Adrenal gland (tissue), 19 donors: ENCODE measurements at places on chromosomes 5 and 9. TPM values are rescaled to one million over a fixed set of nuclear protein-coding genes. Genes with fewer than 3 reads are reported as not detected.

- no peaks in the 10 kb centered on the region for H3K27me3 ChIP-seq
- H3K4me1 ChIP-seq = peaks cover 19% of the 10 kb centered on the region
- H3K36me3 ChIP-seq = no peaks in the 10 kb centered on the region
Measured at GRCh38 chr5:169416583-169417196, 115.8 kb upstream of the SLIT3 start.

GRCh38 chr9:129584136-129584535 is 36.8 kb downstream of the C9orf50 start:
- H3K27ac ChIP-seq = no peak overlapping the region
- no peak overlapping the region for H3K4me3 ChIP-seq
- H3K36me3 ChIP-seq = no peaks in the 10 kb centered on the region

- no peaks in the 10 kb centered on the region for H3K4me1 ChIP-seq
- H3K36me3 ChIP-seq = no peaks in the 10 kb centered on the region
- H3K4me3 ChIP-seq = no peak overlapping the region
- no peak for DNase-seq
Measured at GRCh38 chr5:168424594-168425323, 61.5 kb upstream of the RARS1 start.

GRCh38 chr5:57683036-57683630 is 200.5 kb upstream of the ACTBL2 start:
- no peak overlapping the region for H3K27ac ChIP-seq
- no peaks in the 10 kb centered on the region for H3K36me3 ChIP-seq
- H3K27me3 ChIP-seq = no peaks in the 10 kb centered on the region
- H3K4me3 ChIP-seq = no peak overlapping the region
- H3K4me1 ChIP-seq = no peaks in the 10 kb centered on the region

- no peaks in the 10 kb centered on the region for H3K27me3 ChIP-seq
- H3K27ac ChIP-seq = no peak overlapping the region
- DNase-seq = no peak
- no peak overlapping the region for H3K4me3 ChIP-seq
- no peaks in the 10 kb centered on the region for H3K36me3 ChIP-seq
- peaks cover 8% of the 10 kb centered on the region for H3K4me1 ChIP-seq
Measured at GRCh38 chr9:5971740-5972139, 43.7 kb downstream of the RANBP6 start.

GRCh38 chr5:149667829-149668330 is 62.2 kb upstream of the PPARGC1B start:
- no peak for DNase-seq
- no peak overlapping the region for H3K27ac ChIP-seq
- no peaks in the 10 kb centered on the region for H3K4me1 ChIP-seq
- H3K27me3 ChIP-seq = no peaks in the 10 kb centered on the region
- no peaks in the 10 kb centered on the region for H3K36me3 ChIP-seq

DNA sequence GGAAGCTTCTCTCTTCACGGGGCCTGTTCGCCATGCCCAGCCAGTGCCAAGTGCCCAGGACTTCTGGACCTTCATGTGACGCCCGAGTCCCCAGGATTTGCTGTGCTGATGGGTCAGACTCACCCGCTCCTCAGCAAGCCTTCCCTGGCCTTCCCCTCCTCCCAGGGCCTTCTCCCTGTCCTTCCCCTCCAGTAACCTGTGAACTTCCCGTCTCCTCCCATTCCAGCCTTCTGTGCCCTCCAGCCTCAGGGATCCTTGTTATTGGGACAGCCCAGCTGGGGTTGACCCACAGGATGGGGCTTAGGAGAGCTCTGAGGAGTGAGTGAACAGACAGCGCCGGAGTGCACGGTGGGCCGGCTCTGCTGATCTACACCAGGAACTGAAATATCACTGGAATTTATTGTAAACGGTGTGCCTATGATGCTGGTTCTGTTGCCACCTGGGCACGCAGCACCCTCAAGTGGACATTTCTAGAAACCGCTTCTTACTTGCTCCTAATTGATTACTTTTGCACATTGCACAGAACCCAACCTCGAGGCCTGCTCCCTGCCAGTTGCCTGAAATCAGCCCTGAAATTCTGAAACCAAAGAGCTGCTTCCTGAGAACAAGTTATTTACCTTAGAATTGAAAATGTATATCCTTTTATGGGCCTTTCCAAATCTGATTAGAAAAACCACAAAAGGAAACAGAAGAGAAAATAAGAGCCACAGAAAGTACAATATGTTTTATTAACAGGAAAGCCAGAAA is 1.5 kb downstream of the SPAAR start:
- no peaks in the 10 kb centered on the region for H3K27me3 ChIP-seq
- H3K4me3 ChIP-seq = no peak overlapping the region
- peak; percentile 73 for DNase-seq
- no peaks in the 10 kb centered on the region for H3K36me3 ChIP-seq
- no peak overlapping the region for H3K27ac ChIP-seq

- H3K36me3 ChIP-seq = no peaks in the 10 kb centered on the region
- H3K27ac ChIP-seq = no peak overlapping the region
- no peak overlapping the region for H3K4me3 ChIP-seq
Measured at GRCh38 chr9:2802494-2802921, 41.4 kb downstream of the PUM3 start.

DNA sequence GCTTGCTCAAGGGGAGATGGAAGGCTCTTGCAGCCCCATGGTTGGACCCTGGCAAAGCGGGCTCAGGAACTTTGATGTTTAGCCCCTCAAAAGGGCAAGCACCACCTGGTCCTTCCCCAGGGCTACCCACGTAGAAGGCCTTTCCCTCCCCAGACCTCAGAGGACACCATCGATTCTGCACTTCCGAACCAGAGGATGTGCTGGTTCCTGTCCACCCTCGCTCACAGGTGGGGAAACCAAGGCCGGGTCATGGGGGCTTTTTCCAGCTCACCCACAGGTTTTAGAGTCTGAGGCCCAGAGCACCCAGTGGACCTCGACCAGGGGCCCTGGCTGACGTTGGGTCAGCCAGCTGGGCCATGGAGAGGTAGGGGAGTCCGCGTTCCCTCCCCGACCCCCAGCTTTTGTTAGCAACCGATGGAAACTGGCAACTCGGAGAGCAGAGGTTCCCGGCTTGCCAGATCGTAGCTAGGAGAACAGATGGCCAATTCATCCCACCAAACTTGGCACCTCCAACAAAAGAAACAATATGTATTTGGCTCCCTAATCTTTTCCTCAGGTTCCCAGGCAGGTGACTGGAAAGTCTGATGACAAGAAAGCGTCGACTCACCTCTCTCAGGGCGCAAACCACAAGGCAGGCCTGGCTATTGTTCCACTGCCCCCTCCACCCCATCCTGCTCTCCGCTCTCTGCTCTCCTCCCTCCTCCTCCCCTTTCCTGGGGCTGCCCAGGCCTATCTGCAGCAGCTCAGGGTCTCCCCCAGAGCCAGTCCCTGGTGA is 167.6 kb upstream of the SMIM23 start:
- no peak overlapping the region for H3K4me3 ChIP-seq
- no peaks in the 10 kb centered on the region for H3K27me3 ChIP-seq
- no peaks in the 10 kb centered on the region for H3K4me1 ChIP-seq
- H3K27ac ChIP-seq = no peak overlapping the region
- DNase-seq = no peak

DNA sequence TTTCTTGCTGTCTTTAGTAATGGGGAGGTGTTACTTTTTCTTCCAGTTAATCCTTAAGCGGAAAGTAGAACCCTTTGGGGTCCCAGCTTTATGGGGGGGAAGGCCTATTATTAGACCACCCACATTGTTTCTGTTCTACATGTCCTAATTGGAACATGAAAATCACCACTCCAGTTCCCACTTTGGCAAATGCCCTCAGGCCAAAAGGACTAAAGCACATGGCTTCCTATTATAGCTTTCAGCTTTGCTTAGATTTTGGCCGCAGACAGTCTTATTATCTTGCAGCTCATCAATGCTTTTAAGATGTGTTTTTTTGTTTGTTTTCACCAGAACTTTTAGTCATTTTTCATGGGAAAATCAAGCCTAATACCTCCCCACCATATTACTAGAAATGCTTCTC is 296.8 kb upstream of the ANKH start:
- no peaks in the 10 kb centered on the region for H3K36me3 ChIP-seq
- H3K4me3 ChIP-seq = no peak overlapping the region
- H3K27me3 ChIP-seq = no peaks in the 10 kb centered on the region
- no peaks in the 10 kb centered on the region for H3K4me1 ChIP-seq

GRCh38 chr9:77991191-77991590 is 40.4 kb downstream of the GNAQ start:
- no peak for DNase-seq
- peaks cover 11% of the 10 kb centered on the region for H3K4me1 ChIP-seq
- H3K4me3 ChIP-seq = no peak overlapping the region
- no peaks in the 10 kb centered on the region for H3K27me3 ChIP-seq

DNA sequence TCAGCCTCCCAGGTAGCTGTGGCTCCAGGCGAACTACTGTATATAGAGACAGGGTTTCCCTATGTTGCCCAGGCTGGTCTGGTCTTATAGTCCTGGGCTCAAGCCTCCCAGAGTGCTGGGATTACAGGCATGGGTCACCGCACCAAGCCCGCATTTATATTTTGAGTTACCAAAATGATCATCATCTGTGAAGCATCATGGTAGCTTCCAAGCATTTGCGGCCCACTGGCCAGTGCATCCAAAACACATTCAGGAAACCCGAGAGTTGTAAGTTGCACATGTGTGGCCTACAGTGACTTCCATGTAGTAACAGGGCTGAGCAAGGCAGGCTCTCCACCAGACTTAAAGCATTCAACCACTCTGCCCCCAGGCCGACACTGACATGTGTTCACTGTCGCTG is 2.3 kb downstream of the BRD3OS start:
- no peak overlapping the region for H3K4me3 ChIP-seq
- H3K4me1 ChIP-seq = peaks cover 6% of the 10 kb centered on the region

DNA sequence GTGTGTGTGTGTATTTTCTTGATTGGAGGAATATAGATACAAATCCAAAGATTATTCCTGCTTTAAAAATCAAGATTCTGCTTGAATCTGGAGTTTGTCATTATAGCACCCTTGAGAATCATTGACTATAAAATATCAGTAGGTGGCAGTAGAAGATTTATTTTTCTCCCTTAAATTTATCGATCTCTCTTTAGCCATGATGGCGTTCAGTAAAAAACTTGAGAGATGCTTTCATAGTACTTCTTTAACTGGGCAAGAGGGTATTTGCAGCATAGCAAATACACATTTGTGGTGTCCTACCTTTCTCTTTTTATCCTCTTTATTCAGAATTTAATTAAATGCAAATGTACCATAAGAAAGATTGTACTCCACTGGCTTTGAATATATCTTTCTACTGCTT is 307.7 kb downstream of the ADGRV1 start:
- H3K4me3 ChIP-seq = no peak overlapping the region
- peak overlapping the region; percentile 27 for H3K27ac ChIP-seq
- no peak for DNase-seq
- no peaks in the 10 kb centered on the region for H3K36me3 ChIP-seq
- H3K4me1 ChIP-seq = no peaks in the 10 kb centered on the region
- H3K27me3 ChIP-seq = no peaks in the 10 kb centered on the region

GRCh38 chr5:124074500-124074899 is 562.5 kb downstream of the CSNK1G3 start:
- H3K27ac ChIP-seq = no peak overlapping the region
- no peaks in the 10 kb centered on the region for H3K36me3 ChIP-seq
- no peak for DNase-seq
- H3K27me3 ChIP-seq = no peaks in the 10 kb centered on the region
- no peak overlapping the region for H3K4me3 ChIP-seq

- no peak for DNase-seq
- no peaks in the 10 kb centered on the region for H3K4me1 ChIP-seq
- H3K36me3 ChIP-seq = no peaks in the 10 kb centered on the region
- no peak overlapping the region for H3K4me3 ChIP-seq
Measured at GRCh38 chr9:78896479-78896878, 599.6 kb downstream of the PSAT1 start.

DNA sequence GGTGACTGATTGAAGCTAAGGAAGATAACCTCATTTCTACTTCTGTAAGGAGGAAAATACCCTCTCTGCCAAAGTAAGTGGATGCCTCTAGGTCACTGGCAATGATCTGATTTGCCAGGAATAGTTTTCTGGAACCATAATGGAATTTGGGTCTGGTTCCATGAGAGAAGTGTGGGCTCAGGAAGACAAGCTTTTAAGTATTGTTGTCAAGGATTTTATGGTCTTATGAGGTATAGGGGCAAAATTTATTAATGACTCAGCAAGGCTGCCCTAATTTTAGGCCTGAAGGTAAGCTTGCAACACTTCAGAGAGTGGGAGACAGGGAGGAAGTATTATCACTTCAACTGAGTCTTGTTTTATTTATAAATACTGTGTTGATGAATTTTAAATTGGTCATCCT is 322.6 kb upstream of the ACTBL2 start:
- no peak overlapping the region for H3K4me3 ChIP-seq
- no peaks in the 10 kb centered on the region for H3K4me1 ChIP-seq
- H3K36me3 ChIP-seq = no peaks in the 10 kb centered on the region
- no peak for DNase-seq

DNA sequence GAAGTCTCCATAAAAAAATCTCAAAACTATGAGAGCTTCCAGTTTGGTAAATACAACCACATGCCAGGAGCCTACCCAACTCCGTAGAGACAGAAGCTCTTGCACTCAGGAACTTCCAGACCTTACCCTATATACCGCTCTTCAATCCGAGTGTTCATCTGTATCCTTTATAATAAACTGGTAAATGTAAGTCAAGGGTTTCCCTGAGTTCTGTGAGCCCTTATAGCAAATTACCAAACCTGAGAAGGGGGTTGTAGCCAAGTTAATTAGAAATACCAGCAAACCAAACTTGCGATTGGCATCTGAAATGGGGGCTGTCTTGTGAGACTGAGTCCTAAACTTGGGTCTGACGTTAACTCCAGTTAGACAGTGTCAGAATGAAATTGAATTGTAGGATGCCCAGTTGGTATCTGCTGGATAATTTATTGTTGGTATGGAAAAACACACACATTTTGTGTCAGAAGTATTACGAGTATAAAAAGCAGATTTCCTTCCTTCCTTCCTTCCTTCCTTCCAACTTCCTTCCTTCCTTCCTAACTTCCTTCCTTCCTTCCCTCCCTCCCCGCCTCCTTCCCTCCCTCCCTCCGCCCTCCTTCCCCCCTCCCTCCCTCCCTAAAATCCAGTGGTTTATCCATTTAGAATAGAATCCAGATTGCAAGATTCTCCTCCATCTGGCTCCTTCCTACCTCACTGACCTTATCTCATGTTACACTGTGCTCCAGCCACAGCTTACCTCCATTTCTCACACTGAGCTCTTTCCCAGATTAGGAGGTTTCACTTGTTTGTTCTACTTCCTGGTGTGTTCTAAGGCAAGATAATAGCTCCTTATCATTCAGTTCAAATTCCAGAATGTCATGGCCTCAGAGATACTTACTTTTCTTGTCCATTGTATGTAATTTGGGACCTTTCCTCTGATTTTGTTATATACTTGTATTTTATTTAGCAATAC is 196.7 kb downstream of the WDR70 start:
- no peak for DNase-seq
- H3K4me3 ChIP-seq = no peak overlapping the region
- no peaks in the 10 kb centered on the region for H3K27me3 ChIP-seq

DNA sequence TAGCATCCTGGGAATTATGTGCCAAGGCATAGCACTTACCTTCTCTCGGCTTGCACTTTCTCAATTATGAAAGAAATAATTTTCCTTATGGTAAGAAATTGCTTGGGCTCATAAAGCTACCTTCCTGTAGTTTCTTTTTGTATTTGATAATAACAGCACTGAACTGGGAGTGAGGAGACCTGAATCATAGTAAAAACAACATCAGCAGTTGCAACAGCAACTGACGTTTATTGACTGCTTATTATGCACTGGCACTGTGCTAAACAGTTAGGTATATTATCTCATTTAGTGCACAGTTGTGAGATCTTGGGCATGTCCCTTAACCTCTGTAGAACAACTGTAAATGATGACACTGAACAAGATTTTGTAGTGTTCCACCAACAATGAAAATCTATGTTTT is 135.2 kb downstream of the DOCK2 start:
- H3K36me3 ChIP-seq = no peaks in the 10 kb centered on the region
- DNase-seq = no peak
- H3K4me1 ChIP-seq = peaks cover 9% of the 10 kb centered on the region

Gene NMUR2
- 0.03 TPM for polyA plus RNA-seq

Gene CDKN2A
- 11.6 TPM for polyA plus RNA-seq

Gene WDR31
- 9.3 TPM for polyA plus RNA-seq

Gene EPB41L4B
- 37.2 TPM for polyA plus RNA-seq

Gene KIF4B
- not detected for polyA plus RNA-seq
